ENCODE measurements at places on chromosomes 6 and 20. TPM values are rescaled to one million over a fixed set of nuclear protein-coding genes. Genes with fewer than 3 reads are reported as not detected.

Gene FAXC
- total RNA-seq, result 6.6 TPM

Gene MAPK14
- 71.9 TPM for total RNA-seq

Gene CALHM5
- total RNA-seq, result 2.2 TPM

Gene SMLR1
- total RNA-seq, result not detected

Gene GGTLC1
- total RNA-seq, result not detected

Gene MRPS26
- total RNA-seq, result 52.3 TPM

Gene SLC2A4RG
- 33.1 TPM for total RNA-seq

Gene BIRC7
- 2.7 TPM for total RNA-seq

Gene LRFN2
- not detected for total RNA-seq

Gene KHDC1
- 0.98 TPM for total RNA-seq

Gene ZSCAN23
- 0.98 TPM for total RNA-seq

Gene CAGE1
- total RNA-seq, result not detected

Gene CCDC28A
- total RNA-seq, result 11.0 TPM

Gene PSORS1C2
- not detected for total RNA-seq

Gene TCF19
- 8.8 TPM for total RNA-seq

Gene SLC13A3
- 1.2 TPM for total RNA-seq

Gene TULP1
- not detected for total RNA-seq

Gene JPH2
- 13.8 TPM for total RNA-seq

Gene NT5E
- total RNA-seq, result 87.2 TPM

Gene CST5
- not detected for total RNA-seq

Gene ADGRG6
- 22.6 TPM for total RNA-seq

Data from vagina (tissue), 2 donors.